Activated CD4-positive, alpha-beta T cell treated with anti-CD3 and anti-CD28 coated beads, Interleukin-2, amount 50 U/mL, for 4 hours (primary cell): ENCODE measurements at places on chromosomes 6 and 20.

- no peak for DNase-seq
These were observed 44.2 kb upstream of the ARMC2 start for GRCh38 chr6:108803982-108804490.

DNA sequence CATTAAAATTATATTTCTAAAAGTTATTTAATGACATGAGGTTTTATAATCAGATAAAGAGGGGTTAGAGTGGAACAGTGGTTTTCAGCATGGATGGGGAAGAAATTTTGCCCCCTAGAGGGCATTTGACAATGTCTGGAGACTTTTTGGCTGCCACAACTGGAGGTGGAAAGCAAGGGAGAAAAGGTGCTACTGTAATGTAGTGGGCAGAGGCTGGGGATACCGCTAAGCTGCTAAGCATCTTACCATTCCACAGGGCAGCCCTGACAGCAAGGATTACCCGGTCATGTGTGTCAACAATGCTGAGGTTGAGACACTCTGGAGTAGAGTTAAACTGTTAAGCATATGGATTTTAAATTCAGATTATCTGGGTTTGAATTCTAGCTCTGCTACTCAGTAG is 52.9 kb upstream of the FABP7 start:
- DNase-seq, result no peak

DNA sequence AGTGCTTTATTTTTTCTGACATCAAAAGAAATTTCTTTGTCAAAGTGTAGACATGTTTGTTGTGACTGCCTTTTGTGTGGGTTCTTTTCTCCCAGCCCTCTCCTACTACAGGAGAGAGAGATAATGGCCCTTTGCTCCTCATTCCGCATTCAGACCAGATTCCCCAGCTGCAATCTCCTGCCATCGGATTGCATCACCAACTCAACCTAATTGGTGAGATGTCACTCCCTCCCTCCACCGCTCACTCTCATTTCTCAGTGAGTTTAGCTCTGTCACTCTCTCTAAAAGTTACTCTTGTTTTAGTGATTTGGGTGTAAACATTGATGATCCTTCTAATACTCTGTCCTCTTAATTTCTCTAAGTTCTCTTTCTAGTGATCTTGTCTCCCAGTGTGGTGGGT is 22.7 kb downstream of the UTRN start:
- no peak for DNase-seq

DNA sequence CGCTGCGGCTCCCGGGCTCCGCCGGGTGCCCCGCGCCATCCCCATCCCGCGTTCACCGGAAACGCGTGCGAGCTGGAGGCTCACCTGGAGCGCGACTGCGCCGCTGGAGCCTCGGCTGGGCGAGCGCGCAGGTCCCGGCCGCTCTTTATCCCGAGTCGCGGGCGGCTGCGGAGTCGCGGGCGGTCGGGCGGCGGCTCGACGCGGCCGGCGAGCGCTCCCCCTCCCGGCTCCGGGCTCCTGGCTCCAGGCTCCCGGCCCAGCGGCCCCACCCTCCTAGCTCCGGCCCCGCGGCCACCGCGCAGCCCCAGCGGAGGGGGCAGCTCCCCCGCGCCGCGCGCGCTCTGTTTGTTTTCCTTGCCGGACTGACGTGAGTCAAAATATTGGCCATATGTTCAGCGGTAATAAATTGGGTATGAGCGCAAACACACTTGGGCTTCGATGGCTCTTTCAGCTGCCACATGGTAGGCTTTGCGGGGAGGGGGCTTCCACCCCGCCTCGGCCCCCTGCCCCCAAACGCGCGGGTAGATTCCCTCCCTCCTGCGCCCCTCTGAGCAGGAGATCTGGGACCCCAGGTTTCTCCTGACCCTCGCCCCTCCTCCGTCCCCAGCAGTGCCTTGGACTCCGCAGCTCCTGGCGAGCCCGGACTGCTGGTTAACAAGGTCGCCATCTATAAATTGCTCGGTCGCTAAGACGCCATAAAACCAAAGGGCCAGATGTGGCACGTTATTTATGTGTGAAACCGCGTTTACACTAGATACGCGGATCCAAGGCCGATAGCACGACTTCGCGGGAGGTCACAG is 8.8 kb upstream of the NKX2-2 start:
- DNase-seq, result no peak

- no peak for DNase-seq
These were observed 4.3 kb downstream of the UST start for GRCh38 chr6:148750838-148751792.

DNA sequence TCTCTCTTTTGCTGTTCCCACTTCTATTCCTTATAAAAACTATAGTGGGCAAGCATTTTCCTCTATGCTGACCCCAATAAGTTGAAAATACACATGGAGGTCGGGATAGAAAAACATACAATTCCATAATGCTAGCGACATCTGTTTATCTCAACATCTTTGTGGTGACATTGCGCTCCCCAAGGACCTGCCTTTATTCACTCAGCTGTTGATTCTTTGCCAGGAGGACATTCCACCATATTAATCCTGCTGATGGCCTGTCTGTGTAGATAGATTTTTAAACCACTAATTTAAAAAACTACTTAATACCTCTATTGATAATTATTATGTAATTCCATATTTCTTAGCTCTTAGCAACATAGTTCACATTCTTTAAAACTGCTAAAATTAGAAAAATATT is 555.3 kb upstream of the MAP3K7 start:
- DNase-seq, result no peak
